ENCODE measurements at places on chromosomes 1 and 21. TPM values are rescaled to one million over a fixed set of nuclear protein-coding genes. Genes with fewer than 3 reads are reported as not detected.

GRCh38 chr1:234212764-234213657, 160.2 kb upstream of the COA6 start:
- peaks cover 19% of the 10 kb centered on the region for H3K4me1 ChIP-seq
- H3K27ac ChIP-seq: no peak overlapping the region
- peak overlapping the region; percentile 38 for H3K4me3 ChIP-seq
- H3K27me3 ChIP-seq: peaks cover 43% of the 10 kb centered on the region

GRCh38 chr1:25922971-25923552, 16.8 kb upstream of the STMN1 start:
- peaks cover 36% of the 10 kb centered on the region for H3K27me3 ChIP-seq
- peak overlapping the region; percentile 52 for H3K4me3 ChIP-seq
- peaks cover 23% of the 10 kb centered on the region for H3K4me1 ChIP-seq
- H3K27ac ChIP-seq: peak overlapping the region; percentile 5
- H3K36me3 ChIP-seq: no peaks in the 10 kb centered on the region

DNA sequence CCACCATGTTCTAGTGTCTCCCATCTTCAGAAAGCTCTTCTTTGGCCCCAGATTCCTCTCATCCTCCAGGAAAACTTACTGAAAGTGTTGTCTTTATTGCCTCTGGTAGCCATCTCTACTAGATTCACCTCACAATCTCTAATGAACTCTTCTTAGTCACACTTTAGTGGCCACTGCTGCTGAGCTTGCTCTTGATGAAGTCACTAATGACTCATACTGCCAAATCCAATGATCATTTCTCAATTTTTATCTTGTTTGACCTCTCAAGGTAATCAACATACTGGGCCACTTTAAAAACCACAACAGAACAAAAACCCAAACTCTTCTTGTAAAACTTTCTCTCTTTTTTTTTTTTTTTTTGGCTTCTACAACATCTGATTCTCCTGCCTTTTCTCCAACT, 196.4 kb downstream of the LHX8 start:
- H3K27ac ChIP-seq: no peak overlapping the region
- no peaks in the 10 kb centered on the region for H3K27me3 ChIP-seq
- no peaks in the 10 kb centered on the region for H3K36me3 ChIP-seq
- H3K4me1 ChIP-seq: no peaks in the 10 kb centered on the region
- no peak overlapping the region for H3K4me3 ChIP-seq
- no peak for DNase-seq

DNA sequence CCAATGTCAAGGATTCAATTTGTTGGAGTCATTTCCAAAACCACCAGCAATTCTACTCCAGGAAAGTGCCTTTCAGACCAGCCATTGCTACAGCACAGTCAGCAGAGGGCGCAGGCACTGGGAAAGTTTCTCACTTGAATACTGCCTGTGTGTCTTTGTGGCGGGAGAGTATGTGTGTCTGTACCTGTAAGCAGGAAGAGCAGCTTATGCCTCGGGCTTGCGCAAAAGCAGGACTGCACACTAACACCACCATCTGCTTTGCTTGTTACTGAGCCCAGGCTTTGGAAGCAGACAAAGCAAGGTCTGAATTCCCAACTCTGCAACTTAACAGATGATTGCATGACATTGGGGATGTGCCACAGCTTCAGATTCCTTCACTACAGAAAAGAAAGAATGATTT, 7.0 kb upstream of the CTSE start:
- no peak overlapping the region for H3K27ac ChIP-seq
- H3K4me1 ChIP-seq: peaks cover 2% of the 10 kb centered on the region
- H3K4me3 ChIP-seq: no peak overlapping the region
- peaks cover 66% of the 10 kb centered on the region for H3K27me3 ChIP-seq

DNA sequence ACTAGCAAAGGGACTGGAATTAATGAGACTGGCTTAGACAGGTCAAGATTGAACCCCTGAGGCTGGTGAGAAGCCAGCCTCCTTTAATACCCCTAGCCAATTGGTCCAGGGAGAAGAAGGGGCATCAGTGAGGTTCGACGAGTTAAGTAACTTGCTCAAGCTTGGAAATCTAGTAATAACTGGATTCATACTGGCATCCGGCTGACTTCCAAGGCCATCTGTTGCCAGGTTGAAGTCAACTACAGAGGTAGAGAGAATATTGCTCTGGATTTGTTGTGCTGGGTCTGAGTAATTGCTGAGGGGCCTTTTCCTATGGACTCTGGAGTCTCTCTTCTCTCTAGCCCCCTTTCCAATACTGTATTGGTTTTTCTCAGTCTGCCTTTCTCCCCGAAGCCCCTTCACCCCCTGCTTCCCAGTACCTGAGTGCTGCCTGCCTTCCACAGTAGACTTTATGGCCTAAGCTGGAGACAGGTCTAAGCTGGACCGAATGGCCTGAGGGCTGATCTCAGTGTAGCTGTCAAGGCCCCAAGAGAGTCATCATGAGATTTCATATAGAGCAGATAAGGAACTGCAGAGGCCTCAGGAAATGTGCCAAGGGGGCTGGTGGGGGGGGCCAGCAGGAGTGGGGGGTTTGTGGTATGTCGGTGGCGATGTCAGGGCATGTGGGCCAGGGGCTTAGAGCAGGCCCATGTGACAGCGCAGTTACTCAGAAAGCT, 42.4 kb upstream of the IL19 start:
- H3K27me3 ChIP-seq: no peaks in the 10 kb centered on the region
- peak overlapping the region; percentile 69 for H3K27ac ChIP-seq
- peaks cover 41% of the 10 kb centered on the region for H3K4me1 ChIP-seq
- DNase-seq: no peak

GRCh38 chr1:97004054-97004453, 282.5 kb downstream of the PTBP2 start:
- H3K4me3 ChIP-seq: no peak overlapping the region
- H3K27ac ChIP-seq: no peak overlapping the region
- H3K4me1 ChIP-seq: no peaks in the 10 kb centered on the region

DNA sequence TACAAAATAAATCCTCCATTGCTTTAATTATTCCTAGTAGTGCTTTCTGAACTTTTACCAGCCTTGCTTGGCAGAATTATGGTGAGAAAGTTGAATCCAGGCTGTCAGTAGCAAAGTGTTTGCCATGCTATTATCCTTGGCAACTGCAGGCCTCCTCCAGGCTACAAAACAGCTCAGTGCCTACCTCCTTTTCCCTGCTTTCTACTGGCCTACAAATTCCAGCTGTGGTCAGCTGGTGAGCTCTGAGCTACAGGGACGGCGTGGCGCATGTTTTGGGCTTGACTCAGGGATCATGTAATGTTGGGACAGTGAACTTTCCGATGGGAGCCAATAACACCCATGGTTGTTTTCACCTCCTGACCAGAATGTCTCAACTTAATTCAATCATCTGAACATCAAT, 456.1 kb upstream of the ADAMTS5 start:
- no peaks in the 10 kb centered on the region for H3K4me1 ChIP-seq
- H3K36me3 ChIP-seq: no peaks in the 10 kb centered on the region
- no peak overlapping the region for H3K27ac ChIP-seq
- H3K4me3 ChIP-seq: no peak overlapping the region

SOAT1 gene
- total RNA-seq: 40.3 TPM

C1QTNF12 gene
- 3.5 TPM for total RNA-seq
